ENCODE measurements at places on chromosomes 16 and 17.

GRCh38 chr17:56756536-56756935 is 77.2 kb downstream of the C17orf67 start:
- no peak for DNase-seq

DNA sequence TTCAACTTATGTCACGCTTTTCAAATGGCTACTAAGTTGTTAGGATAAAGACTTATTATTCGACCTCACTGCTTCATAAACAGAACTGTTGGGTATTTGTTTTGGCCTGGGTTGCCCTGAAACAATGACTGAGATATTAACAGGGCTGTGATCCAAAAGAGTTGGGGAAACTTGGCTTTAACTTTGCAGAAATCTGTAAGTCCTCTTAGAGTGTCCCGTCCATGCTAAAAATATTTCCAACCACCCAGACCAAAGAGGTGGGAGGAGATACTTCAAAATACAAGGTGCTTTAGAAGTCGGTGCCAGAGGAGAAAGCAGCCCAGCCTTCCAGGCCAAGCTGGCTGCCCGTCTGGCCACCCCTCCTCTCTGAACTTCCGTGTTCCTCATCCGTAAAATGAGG is 16.1 kb upstream of the SPATA32 start:
- no peak for DNase-seq

DNA sequence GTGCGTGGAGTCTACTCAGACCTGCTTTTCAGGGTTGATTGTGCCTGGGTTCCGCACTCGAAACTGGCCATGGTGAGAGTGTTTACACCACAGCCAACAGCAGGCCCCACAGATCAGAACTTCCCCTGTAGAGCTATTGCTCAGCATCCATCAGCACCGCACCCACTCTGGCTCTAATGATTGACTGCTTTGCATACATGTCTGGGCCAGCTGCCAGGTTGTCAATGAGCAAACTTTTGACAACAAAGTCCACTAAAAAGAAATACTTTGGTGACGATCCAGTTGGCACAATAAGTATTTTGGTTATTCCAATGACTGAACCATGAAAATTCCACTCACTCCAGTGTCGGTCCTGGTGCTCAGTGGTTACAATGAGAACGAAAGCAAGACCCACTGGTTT is 190.7 kb downstream of the FOXL1 start:
- no peak for DNase-seq

DNA sequence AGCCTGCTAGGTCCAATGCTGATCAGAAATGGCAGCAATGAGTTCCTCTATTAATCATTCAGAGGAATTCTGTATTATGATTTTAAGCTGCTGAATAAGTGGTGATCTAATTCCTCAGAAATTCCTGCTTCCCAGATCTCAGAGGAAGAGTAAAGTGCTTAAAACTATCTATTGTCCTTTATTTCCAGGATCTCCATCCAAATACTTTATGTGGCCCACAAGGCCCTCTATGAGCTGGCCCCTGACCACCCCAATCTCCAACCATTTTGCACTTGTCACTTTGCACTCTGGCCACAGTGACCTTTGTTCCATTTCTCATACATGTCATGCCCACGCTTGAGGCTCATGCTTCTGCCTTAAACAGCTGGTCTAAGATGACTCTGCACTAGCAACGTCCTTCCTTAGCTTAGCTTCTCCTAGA is 93.7 kb downstream of the CA10 start:
- no peak for DNase-seq

GRCh38 chr16:12617401-12617819 is 186.3 kb downstream of the CPPED1 start:
- DNase-seq, result no peak

DNA sequence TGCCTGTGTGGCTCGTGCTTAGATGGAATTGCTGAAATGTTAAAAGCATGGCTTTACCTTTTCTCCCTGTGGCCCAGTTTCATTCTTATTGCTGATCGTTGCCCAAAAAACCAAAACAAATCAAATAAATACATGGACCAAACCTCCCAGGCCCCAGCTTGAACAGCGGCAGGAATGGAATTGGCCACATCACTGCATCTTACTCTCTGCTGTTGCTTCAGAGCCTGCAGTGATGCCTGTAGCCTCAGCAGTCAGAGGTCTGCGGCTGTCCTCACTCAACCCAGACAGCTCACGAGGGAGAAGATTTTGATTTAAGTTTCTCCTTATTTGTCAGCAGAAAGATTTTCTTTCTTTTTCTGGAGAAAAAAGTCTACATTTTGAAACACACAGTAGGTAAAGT is 91.5 kb downstream of the NPIPB11 start:
- DNase-seq, result no peak

GRCh38 chr17:82126556-82127314 is 28.7 kb upstream of the FASN start:
- DNase-seq, result no peak

GRCh38 chr17:50289991-50290702 is 15.9 kb downstream of the TMEM92 start:
- DNase-seq, result no peak

DNA sequence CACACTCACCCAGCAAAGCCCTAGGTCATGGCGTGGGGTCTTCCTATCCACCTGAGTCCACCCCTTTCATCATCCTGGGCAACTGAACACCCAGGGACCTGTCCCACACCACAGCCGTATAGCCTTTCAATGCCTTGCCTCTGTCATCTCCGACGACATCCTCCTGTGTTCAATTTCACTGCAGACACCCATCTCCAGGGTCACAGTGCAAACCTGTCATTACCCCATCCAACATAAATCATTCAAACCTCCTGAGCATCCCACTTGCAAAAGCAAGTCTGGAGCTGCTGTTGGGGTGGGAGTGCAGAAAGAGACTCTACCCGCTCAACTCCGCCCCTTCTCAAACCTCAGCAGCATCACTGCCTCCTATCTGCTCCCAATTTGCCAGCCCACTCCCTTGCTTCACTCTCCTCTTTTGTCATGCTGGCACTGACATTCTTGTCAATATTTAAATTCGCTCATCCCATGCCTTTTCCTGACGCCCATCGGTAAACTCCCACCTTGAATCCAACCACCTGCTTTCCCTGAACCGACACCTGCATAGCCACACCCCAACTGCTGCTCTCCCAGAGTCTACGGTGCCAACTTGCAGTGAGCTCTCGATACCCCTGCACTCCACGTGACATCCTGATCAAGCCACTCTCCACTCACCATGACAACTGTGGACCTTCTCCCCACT is 37.0 kb downstream of the MARF1 start:
- DNase-seq, result no peak

DNA sequence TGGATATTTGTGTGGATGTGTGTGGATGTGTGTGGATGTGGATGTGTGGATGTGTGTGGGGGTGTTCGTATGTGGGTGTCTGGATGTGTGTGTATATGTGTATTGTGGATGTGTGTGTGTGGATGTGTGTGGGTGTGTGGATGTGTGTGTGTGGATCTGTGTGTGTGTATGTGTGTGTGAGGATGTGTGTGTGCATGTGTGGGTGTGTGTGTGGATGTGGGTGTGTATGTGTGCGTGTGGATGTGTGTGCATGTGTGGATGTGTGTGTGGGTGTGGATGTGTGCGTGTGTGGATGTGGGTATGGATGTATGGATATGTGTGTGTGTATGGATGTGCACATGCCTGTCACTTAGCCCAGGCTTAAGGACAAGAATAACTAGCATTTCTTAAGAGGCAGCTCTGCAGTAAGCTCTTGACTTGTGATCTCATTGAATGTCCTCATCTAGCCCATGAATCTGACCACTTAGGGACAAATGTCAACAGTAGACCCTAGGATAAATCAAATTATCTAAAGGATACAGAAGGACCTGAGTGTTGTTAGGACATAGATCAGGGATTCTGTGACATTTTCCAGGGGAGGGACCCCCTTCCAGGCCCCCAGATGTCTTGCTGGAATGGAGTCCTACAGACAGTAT is 83.5 kb downstream of the BMERB1 start:
- DNase-seq, result no peak

GRCh38 chr16:80309178-80309577 is 231.6 kb upstream of the DYNLRB2 start:
- DNase-seq, result no peak

DNA sequence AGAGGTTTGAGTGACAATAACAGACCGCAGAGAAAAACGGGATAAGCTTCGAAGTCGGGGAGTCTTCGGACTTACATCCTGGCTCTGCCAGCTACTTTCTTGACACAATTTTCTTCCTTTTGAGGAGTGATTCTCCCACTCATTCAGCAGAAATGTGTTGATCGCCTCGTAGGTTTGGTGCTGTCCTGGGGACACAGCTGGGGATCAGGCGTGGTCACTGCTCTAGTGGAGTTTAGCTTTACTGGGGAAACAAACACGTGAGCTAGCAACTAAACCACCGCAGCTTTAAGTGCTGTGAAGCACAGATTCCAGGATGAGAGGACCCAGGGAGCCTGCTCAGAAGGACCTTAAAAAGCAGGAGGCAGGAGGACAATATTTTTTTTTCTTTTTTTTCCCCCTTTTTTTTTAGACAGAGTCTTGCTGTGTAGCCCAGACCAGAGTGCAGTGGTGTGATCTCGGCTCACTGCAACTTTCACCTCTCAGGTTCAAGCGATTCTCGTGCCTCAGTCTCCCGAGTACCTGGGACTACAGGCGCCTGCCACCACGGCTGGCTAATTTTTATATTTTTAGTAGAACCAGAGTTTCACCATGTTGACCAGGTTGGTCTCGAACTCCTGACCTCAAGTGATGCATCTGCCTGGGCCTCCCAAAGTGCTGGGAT is 858 bp downstream of the NUBP1 start:
- no peak for DNase-seq

- DNase-seq, result no peak
These were observed 6.1 kb upstream of the RPL13 start for GRCh38 chr16:89554343-89554742.

DNA sequence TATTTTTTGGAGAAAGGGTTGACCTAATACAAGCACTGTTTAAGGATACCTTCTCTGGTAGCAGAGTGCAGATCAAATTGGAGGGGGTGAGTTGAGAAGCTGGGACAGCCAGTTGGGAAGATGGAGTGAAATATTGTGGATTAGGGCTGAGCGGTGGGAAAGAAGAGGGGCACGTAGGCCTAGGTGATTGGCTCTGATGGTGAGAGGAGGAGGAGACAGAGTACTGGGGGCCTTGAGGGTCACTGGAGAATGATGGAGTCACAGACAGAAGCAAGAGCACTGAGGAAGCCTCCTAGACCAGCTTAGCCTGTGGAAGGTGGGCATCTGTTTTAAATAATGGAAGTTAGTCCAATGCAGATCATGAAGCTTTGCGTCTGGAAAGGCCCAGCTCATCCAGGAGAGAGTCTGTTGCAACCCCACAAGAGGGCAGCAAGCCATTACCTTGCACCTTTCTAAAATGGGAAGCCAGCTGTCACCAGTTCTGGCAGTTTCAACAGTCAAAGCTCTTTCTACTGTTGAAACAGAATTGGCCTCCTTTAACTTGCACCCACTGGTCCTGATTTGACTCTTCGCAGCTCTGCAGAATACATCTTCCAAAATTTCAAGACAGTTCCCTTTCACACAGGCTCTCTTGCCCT is 11.8 kb downstream of the SLC9A5 start:
- peak; percentile 28 for DNase-seq

GRCh38 chr16:74321356-74321755 is 24.7 kb downstream of the PSMD7 start:
- no peak for DNase-seq

DNA sequence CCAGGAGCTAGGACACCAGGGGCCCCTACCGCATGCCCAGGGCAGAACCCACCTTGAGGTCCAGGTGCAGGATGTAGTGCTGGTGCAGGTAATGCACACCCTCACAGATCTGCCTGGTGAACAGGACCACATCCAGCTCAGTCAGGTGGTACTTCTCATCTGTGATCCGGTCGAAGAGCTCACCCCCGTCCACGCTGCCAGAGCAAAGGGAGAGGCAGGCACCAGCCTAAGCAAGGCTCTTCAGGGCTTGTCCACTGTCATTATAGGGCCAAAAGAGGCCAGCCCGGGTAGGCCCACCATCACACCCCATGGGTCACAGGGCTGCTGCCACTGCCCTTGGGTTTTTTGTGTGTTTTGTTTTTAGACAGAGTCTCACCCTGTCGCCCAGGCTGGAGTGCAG is 21.0 kb downstream of the MYLK3 start:
- no peak for DNase-seq

- no peak for DNase-seq
These were observed 74.8 kb downstream of the TTC19 start for GRCh38 chr17:16074423-16074822.

DNA sequence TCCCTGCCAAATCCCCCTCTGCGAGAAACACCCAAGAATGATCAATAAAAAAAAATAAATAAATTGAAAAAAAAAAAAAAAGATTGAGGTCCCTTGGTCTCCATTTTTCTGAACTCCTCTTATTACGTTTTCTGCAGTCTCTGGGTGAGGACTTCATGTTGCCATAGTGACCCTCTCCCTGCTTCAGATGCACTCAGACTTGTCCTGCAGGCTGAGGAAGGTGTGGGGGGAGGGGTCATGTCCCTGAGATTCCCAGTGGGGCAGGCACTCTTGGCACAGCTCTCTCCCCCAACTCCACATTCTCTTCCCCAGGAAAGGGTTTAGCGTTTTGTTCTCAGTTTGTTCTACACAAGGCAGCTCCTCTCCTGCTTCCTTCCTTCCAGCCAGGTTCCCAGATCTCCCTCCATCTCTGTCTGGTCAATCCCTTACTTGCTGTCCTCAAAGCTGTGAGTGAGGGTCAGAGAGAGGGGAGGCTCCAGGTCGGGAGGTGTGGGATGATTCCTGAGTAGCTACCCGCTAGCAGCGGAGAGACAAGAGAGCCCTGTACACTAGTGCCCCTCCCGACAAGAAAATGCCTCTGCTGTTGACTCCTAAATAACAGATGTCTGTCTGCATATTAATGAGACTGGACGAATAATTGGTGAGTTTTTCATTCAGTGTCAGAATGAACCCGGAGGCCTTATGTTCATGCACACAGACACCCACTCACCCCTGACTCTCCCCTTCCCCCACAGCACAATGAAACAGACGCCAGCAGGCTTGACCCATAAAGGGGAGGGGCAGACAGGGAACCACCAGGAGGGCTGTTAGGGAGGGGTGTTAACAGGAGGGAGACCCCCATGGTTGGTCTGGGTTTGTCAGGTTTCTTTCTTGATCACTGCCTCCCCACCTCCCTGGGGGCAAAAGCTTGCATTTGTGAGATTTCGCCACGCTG is 9.2 kb downstream of the RND2 start:
- DNase-seq, result no peak

DNA sequence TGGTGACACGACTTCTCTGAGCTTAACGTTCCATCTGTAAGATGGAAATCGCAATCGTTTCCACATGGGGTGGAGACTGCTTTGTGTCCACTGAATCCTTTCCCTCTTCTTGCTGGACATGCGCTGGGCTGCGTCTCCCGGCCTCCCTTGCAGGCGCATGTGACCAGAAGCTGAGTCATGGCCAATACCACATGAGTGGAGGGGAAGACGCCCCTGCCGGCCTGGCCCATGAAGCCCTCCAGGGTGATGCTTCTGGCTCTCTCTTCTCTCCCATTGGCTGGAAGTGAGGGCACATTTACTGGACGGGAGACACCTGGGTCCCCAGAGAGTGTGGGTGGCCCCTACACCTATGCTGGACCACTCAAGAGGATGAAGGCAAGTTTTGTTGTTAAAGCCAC is 71.1 kb downstream of the DYNLRB2 start:
- DNase-seq, result no peak
